ENCODE measurements at places on chromosomes 6 and 20. TPM values are rescaled to one million over a fixed set of nuclear protein-coding genes. Genes with fewer than 3 reads are reported as not detected.

FAM184A gene
- 1.6 TPM for total RNA-seq

- DNase-seq: no peak
Measured at GRCh38 chr20:16864963-16865362, 116.8 kb downstream of the OTOR start.

GRCh38 chr20:17606001-17606400, 36.1 kb downstream of the DSTN start:
- DNase-seq: no peak

- DNase-seq: no peak
Measured at GRCh38 chr20:11581271-11581670, 336.4 kb upstream of the BTBD3 start.

- no peak for DNase-seq
Measured at GRCh38 chr6:92024881-92025280, 1394.5 kb downstream of the EPHA7 start.
